Activated CD4-positive, alpha-beta T cell treated with anti-CD3 and anti-CD28 coated beads, Interleukin-2, amount 10 ng/mL, durations not matched to agents 24 days and 14 days (primary cell): ENCODE measurements at places on chromosomes 12 and 14. TPM values are rescaled to one million over a fixed set of nuclear protein-coding genes. Genes with fewer than 3 reads are reported as not detected.

RERG gene
- not detected in 2 replicates for total RNA-seq

OTOGL gene
- total RNA-seq = not detected in 2 replicates

WDR89 gene
- 32.6 and 33.1 TPM in 2 replicates for total RNA-seq

HRK gene
- total RNA-seq = not detected in 2 replicates

DNA sequence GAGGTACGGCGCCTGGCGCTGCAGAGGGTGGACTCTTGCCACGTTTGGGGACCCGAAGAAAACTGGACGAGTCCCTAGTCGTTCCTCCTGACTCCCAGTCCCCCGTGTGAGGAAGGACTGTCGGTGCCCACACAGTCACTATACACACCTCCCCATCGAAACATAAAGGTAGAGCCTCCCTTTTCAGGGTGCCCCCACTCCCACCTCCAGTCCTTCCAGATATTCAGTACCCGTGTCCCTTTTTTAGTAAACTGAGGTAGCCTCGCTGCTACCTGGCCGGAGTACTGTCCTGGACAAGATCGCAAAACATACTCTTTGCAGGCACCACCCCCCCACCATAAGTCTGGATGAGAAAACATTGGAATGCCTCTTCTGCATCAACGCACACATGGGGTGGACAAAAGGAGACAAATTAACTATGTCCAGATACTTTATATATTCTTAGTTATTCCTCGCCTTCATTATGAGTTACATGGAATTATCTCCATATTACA is 610 bp upstream of the KMT2D start:
- H3K4me3 ChIP-seq = peak overlapping the region; percentile 87
- peaks cover 39% of the 10 kb centered on the region for H3K4me1 ChIP-seq
- DNase-seq = no peak
- H3K27ac ChIP-seq = peak overlapping the region; percentile 95
- no peaks in the 10 kb centered on the region for H3K27me3 ChIP-seq

PPP4R4 gene
- total RNA-seq = 2.7 and 3.1 TPM in 2 replicates

GRCh38 chr14:61033855-61034254 is 52.8 kb downstream of the SLC38A6 start:
- H3K4me1 ChIP-seq = peaks cover 8% of the 10 kb centered on the region
- H3K27ac ChIP-seq = no peak overlapping the region
- H3K27me3 ChIP-seq = no peaks in the 10 kb centered on the region
- no peak for DNase-seq
- H3K36me3 ChIP-seq = no peaks in the 10 kb centered on the region
- H3K4me3 ChIP-seq = no peak overlapping the region

DNA sequence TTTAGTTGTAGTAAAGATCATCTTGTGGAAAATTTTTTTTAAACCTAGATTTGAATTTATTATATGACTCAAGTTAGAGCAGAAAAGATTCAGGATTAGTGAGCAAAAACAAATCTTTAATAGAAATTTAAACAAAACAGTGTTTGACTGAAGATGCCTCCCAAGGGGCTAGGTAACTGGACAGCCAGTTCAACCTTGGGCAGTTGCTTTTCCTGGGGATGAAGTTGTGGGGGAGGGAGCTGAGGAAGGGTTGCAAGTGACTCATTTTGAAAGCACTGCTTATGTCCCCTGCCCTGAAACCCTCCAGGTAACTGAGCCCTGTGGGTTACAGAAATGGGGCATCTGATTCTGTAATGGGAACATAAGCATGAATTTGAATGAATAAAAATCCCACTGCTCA is 13.1 kb downstream of the CFAP54 start:
- H3K4me3 ChIP-seq = peak overlapping the region; percentile 64
- H3K4me1 ChIP-seq = peaks cover 37% of the 10 kb centered on the region
- peaks cover 2% of the 10 kb centered on the region for H3K36me3 ChIP-seq

GRCh38 chr14:41586237-41586636 is 20.4 kb upstream of the LRFN5 start:
- H3K36me3 ChIP-seq = no peaks in the 10 kb centered on the region
- H3K27me3 ChIP-seq = no peaks in the 10 kb centered on the region
- no peak overlapping the region for H3K27ac ChIP-seq
- no peaks in the 10 kb centered on the region for H3K4me1 ChIP-seq
- no peak overlapping the region for H3K4me3 ChIP-seq

GRCh38 chr14:65696801-65697200 is 284.3 kb downstream of the FUT8 start:
- no peak overlapping the region for H3K27ac ChIP-seq
